ENCODE measurements at places on chromosomes 12 and 14.

DNA sequence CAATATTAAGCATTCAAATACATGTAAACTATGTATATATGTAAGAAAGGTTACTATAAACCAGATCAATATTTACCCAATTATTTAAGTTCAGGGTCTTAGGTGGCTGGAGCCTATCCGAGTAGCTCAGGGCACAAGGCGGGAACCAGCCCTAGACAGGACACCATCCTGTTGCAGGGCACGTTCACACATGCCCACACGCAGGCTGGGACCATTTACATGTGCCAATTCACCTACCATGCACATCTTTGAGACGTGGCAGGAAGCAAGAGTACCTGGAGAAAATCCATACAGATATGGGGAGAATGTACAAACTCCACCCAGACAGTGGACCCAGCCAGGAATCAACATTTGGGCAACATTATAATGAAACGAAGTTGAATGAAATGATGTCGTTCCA lies 263.0 kb upstream of the E2F7 start:
- no peak for DNase-seq

DNA sequence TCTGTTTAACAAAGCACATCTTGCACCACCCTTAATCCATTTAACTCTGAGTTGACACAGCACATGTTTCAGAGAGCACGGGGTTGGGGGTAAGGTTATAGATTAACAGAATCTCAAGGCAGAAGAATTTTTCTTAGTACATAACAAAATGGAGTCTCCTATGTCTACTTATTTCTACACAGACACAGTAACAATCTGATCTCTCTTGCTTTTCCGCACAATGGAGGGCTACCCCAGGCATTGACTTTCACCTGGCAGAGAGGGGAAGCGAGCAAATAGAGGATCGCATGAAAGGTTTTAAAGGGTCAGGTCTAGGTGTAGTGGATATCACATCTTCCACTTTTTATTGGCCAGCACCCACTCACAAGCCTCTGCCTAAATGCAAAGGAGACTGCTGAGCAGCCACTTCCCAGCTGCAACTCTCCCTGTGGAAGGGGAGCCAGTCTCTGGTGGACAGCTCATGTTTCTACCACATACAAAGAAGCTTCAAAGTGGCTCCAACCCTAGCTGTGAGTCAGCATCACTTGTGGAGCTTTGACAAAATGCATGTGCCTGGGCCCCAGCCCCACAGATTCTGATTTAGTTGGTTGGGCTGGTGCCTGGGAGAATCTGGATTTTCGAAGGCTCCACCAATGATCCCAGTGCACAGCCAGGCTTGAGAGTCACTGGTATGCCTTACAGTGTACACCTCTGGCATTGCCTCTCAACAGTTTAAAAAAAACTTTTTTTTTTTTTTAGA lies 7.2 kb upstream of the FNTB start:
- no peak for DNase-seq

DNA sequence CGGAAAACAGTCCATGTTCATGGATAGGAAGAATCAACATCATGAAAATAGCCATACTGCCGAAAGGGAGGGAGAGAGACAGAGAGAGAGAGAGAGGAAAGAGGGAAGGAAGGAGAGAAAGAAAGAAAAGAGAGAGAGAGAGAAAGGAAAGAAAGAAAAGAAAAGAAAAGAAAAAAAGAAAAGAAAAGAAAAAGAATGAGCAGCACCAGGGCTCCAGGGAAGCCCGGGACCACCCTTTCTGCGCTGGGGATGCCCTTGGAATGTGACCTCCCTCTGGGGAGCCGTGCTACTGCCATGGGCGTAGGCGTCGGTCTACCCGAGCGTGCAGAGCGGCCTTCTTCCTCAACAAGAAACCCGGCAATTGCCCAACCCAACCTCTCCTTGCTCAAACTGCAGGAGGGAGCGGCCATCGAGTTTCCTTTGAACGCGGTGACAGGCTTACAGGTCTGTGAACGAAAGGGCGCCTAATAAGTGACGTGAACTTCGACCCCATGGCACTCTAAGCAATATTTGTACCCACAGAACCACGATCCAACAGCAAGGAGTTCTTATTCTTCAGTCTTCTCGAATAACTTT lies 16.9 kb downstream of the OR6S1 start:
- DNase-seq, result peak; percentile 71

DNA sequence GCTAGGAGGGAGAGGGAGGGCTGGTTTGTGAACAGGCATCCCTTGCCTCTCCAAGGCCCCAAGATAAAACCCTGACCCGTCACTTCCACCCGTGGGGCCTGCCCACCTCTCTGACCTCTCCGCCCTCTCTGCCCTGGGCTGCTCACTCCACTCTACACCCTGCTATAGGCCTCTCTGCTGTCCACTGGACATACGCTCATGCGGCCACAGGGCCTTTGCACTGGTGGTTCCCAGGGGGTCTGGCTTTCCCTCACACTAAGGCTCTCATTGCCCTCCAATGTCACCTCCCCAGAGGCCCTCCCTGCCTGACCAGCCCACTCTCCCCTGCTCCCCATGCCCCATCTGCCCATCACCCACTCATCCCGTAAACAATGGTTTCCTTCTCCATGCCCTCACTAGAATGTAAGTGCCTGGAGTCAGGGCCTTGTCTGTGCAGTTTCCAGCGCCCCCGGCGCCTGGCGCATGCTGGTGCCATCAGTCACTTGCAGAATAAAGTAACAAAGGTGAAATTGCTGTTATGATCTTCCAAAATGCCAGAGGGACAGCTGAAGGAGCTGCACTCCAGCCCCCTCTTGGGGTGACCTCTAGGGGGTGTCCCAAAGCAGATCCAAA lies 73.6 kb downstream of the RFLNA start:
- DNase-seq, result no peak

DNA sequence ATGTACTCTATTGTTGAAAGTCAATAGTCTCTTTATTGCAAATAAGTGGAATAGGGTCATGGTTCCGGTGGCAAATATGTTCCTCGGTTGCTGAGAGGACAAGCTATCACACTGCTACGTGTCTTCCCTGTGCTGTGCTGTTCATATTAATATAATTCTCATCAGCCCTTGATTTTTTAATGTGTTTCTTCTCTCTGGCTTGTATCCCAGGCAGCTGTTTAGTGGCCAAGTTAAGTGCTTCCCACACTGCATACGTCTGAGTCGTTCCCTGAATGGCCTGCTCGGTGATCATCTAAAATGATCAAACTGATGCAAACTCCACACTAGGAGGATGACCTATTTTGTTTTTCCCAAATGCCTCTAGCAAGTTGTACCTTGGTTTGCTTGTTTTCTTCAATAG lies 186.4 kb downstream of the ANO6 start:
- DNase-seq, result no peak

DNA sequence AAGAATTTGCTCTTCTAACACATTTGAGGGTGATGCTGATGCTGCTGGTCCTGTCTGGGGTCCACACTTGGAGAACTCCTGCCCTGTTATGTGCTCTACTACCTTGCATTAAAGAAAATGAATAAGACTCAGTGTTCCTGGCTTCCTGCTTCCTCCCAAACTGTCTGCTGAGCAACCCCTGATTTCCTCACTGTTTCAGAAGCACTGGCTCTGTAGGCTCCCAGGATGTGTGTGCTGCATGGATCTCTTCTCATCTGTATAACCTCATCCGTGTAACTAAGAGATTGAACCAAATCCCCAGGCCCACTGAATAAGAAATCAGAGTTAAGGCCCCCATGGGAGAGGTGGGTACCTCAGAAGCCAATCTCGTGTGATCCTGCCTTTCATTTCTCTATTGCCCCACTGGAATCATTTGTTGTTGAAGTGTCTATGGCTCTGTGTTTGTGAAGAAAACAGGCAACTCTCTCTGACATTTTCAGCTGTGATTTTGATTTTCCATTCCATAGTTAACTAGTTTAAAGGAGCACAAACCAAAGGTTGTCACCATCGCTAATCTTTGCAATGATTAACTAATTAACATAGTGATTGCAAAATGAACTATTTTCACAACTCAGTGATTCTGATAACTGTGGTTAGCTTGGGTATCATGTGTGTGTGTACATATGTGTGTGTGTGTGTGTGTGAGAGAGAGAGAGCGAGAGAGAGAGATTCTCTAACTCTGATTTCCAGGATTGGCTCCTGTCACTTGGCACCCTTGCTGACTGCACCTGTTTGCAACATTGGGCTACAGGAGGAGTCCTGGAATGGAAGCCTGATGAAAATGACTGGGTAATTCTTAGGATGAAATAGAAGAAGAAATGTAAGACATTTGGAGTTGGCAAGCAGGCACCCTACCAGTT lies 196.2 kb downstream of the SLC38A4 start:
- DNase-seq, result no peak

- peak; percentile 47 for DNase-seq
Observed at GRCh38 chr14:63478437-63478852, 64.7 kb downstream of the PPP2R5E start.

GRCh38 chr12:124830306-124830705 lies 33.4 kb downstream of the SCARB1 start:
- no peak for DNase-seq
